AG09309 (cell line): ENCODE measurements at places on chromosomes 1 and 21.

DNA sequence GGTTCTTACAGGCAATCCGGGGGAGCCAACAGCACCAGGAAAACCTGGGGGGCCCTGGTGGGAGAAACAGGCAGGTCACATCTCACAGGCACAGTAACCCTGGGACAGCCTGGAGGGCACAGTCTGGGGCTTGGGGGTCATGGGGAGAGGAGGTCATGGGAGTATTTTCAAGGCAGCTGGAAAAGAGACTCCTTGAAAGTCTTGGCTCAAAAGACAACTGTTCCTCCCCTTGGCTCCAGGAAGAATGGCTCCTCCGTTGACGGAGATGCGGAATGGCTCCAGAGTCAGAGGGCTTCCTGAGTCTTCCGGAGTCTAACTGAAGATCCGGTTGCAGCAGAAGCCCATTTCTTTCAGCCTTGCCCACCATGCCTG lies 25.9 kb upstream of the PEF1 start:
- DNase-seq: no peak

DNA sequence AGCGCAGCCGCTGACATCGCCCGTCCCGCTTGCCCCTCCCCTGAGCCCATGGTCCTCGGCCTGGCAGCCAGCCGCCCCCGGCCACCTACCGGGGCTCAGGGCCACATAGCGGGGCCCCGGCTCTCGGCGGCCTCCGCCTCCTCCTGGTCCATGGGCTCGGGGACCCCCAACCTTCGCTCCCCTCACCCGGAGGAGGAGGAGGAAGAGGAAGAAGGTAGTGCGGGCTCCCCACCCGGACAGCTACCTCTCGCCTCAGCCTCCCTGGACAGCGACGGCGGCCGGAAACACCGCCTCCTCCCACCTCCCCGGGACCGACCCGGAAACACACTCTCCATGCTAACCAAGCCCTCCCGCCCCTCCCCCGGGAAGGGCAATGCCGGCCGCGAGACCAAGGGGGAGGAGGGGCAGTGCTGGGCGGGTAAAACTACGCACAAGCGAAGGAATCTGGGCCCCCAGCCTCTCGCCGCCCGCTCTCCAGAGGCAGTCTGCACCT lies at the start of gene KIAA0319L:
TSS of gene KIAA0319L (minus strand) at position 286 of the 493 bp plus-strand sequence. CDS start 2,912 bp downstream, outside the sequence.
- DNase-seq: no peak

DNA sequence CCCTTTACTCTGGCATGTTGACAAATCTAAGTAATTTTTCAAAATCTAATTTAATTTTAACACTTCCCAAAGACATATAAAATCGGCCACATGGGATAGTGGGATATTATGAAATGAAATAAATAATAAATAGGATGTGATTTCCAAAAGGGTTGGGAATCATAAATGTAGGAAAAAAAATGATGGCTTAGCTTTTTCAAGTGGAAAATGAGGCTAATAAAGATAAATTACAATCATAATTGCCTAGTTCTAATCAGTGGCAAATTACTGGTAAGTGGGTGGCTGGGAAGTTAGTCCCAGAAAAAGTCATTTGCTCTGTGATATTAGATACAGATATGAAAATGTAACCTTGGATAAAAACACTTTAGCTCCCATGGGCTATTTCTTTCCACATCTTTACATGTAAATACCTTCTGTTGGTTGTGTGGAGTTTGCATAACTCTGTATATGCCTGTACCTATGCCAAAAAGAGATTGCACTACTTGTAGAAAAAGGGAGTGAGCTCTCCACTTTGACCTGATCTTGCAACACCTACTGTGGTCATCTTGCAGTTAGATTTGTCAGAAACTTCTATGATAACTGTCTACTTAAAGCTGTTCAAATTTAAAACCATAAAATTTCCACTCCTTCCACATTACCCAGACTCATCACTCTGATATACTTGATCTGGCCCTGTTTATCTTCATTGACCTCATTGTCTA lies 284.6 kb upstream of the KAZN start:
- DNase-seq: no peak

DNA sequence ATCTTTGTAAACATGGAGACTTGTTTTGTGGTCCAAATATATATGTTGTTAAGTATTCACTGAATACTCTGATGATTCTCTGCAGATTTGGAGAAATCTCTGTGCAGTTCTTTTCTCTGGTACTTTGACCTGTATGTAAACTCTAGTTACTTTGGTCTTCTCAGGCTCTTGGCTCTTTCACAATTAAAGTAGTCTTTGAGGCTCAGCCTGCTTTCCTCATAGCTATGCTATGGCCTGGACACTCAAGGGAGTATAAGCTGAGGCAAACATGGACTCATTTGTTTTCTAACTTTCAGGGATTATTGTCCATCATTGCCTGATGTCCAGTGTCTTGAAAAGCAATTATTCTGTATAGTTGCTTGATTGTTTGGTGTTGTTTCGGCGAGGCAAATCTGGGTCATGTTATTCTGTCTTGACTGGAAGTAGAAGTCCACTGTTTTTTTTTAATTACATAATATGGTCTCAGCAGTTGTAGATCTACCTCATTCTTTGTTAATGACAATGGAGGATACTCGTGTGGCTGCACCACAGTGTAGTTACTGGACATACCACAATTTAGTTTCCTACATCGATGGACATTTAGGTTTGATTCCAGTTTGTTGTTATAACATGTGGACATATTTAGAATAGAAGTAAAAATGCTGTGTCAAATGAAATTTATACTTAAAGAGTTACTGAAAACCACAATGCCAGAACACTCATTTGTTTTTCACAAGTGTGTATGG lies 9.2 kb downstream of the PTBP2 start:
- DNase-seq: no peak

DNA sequence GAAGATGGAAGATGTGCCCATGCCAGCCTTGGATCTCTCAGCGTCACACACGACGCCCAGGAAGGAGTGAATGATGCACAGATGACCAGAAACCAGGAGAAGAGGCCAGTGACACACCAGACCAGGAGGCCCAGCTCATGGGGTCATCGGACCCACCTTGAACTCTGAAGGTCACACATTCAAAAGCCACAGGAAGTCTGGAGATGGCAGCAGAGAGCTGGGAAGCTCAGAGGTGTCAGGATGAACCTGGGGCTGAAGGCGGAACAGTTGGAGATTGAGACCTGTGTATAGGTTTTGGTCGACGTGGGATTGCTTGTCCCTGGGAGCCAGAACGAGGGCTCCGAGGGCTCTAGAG lies 43.6 kb downstream of the SLC19A1 start:
- no peak for DNase-seq

- no peak for DNase-seq
Observed at GRCh38 chr1:171343727-171344472, 29.9 kb downstream of the FMO4 start.

- no peak for DNase-seq
Observed at GRCh38 chr1:41513383-41513735, 28.9 kb upstream of the EDN2 start.

DNA sequence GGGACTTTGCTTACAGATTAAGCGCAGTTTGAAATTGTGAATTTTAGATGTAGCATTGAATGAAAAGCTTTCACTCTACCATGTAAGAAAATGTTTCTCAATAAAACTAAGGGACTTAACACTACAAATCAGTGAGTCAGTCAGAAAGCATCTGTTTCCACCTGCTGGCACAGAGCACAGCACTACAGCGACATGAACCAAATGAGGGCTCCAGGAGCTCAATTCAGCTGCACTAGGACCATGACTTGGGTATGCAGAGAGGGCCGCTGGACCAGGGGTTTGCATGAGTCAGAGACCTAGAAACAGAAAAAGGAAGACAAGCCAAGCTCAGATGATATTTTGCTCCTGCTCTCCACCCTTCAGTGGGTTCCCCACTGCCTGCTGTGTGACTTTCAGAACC lies 5.2 kb downstream of the SUSD4 start:
- no peak for DNase-seq

DNA sequence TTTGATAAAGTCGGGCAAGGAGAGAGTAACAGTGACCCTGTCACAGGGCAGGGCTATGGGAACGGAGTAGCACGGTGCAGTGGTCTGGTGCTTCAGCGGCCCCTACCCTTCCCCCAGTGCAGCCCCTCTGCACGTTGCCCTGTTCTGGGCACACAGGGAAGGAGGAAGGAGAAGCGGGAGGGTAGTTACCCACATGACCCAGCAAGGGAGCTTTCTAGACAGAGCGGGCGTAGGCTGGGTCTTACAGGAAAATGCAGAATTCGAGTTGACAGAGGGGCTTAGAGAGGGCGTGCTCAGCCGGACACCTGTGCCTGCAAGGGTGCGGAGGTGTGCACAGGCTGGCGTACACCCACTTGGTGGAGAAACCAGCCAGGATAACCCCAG lies 341.2 kb downstream of the NPHP4 start:
- no peak for DNase-seq

GRCh38 chr1:211830328-211831142 lies at the start of gene LPGAT1:
LPGAT1 (minus strand) TSS chr1:211830763; CDS start chr1:211829296, 1,467 bp downstream.
- no peak for DNase-seq

- DNase-seq: no peak
Observed at GRCh38 chr1:11052839-11053757, 6.1 kb upstream of the MASP2 start.

DNA sequence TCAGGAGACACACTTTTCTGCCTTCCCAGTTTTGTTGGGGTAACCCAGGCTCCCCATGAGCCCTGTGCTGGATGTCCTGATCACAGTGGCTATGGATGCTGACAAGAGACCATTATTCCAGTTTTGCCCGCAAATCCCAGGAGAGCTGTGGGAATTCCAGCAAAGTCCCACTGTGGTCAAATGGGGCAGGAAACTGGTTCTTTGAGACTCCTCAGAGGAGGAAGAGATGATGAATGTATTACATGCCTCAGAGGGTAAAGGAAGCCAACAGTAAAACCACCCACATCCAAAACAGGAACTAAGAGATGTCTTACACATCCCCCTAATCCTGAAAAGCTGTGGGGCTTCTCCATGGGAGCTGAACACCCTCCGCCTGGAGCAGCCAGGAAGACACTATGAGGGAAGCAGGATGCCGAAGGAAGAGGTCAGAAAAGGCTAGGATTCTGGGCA lies 12.8 kb upstream of the MPZL1 start:
- DNase-seq: no peak

- no peak for DNase-seq
Observed at GRCh38 chr1:248361121-248361715, at the start of gene OR2T4. OR2T4 (plus strand) TSS chr1:248361665; CDS start chr1:248361665, 0 bp downstream.

- DNase-seq: no peak
Observed at GRCh38 chr1:219000005-219000404, 173.7 kb upstream of the LYPLAL1 start.

GRCh38 chr1:24693827-24694379 lies 50.8 kb downstream of the SRRM1 start:
- DNase-seq: no peak

DNA sequence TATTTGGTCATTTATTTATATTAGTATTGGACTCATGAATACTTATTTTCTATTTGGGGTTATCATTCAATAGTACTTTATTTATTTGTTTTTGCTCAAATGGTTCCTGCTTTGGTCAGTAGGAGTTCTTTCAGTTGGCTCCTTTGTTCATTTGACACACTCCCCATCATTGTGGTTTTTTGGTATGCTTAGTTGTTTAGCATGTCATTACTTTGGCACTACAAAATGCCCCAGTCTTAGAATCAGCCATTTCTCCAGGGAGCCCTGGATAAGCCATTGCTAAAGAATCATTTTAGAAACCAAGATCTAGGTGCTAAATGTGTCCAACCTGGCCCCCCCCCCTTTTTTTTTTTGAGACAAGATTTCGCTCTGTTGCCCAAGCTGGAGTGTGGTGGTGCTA lies 61.7 kb upstream of the MRPS6 start:
- DNase-seq: no peak

- no peak for DNase-seq
Observed at GRCh38 chr1:211643324-211644212, 31.9 kb downstream of the NEK2 start.

GRCh38 chr1:160338580-160338979 lies 4.5 kb downstream of the COPA start:
- no peak for DNase-seq

GRCh38 chr1:8025671-8026144 lies 401 bp downstream of the ERRFI1 start:
- no peak for DNase-seq
